ENCODE measurements at places on chromosomes 4 and X.
A peak's percentile ranks its signal among the peaks of the same experiment; 100 is the strongest.

DNA sequence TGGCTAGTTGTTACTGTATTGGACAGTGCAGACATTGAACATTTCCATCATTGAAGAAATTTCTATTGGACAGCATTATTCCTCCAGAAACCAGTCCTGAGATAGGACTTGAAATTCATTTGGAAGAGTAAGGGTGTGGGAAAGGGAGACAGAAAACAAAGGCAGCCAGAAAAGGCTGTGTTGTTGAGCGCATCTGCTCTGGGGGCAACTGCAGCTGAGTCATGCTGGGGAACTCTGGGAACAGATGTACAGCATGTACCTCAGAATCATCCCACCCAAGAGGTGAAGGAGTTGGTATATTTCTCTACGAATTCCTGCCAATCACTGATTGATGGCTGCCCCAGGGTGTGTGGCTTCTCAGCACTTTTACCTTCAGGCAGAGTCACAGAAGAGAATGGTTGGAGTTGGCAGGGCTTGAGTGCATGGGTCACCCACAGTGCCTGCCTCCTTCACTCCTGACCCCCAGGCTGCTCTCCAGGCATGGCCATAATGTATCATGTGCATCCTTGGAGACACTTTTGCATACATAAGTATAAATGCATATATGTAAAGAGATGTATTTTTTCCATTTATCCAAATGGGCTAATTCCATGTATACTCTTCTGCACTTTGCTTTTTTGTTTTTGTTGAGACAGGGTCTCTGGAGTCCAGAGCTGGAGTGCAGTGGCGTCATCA lies 39.4 kb downstream of the GEMIN8 start:
- no peaks in the 10 kb centered on the region for H3K4me1 ChIP-seq
- no peak for DNase-seq
- H3K36me3 ChIP-seq = no peaks in the 10 kb centered on the region
- H3K27ac ChIP-seq = no peak overlapping the region
- no peaks in the 10 kb centered on the region for H3K27me3 ChIP-seq

GRCh38 chrX:114272096-114272686 lies 311.7 kb upstream of the HTR2C start:
- H3K27ac ChIP-seq = no peak overlapping the region
- no peaks in the 10 kb centered on the region for H3K4me1 ChIP-seq
- no peaks in the 10 kb centered on the region for H3K36me3 ChIP-seq
- H3K27me3 ChIP-seq = no peaks in the 10 kb centered on the region
- no peak for DNase-seq

GRCh38 chr4:113394730-113395530 lies 345.5 kb downstream of the ANK2 start:
- H3K27ac ChIP-seq = no peak overlapping the region
- no peaks in the 10 kb centered on the region for H3K4me1 ChIP-seq
- H3K36me3 ChIP-seq = no peaks in the 10 kb centered on the region
- peak; percentile 83 for DNase-seq

- no peaks in the 10 kb centered on the region for H3K36me3 ChIP-seq
- no peaks in the 10 kb centered on the region for H3K4me1 ChIP-seq
- no peak for DNase-seq
- H3K27me3 ChIP-seq = no peaks in the 10 kb centered on the region
- no peak overlapping the region for H3K27ac ChIP-seq
Observed at GRCh38 chrX:8811611-8812010, 10.4 kb upstream of the FAM9A start.

DNA sequence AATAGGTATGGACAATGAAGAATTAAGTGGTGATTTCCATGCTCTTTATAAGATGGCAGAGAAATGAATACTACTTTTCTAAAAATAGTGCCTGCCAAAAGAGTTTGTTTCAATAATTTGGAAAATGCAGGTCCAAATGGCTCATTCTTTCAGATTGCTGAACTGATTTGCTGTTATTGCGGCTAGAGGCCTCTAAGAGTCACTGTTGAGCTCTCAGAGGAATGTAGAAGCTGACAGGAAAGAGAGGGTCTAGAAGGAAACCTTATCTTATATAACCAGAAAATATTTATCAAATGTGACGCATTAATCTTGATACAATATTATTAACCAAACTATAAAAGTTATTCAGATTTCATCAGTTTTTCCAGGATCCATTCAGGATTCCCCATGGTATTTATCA lies 65.7 kb upstream of the PAGE1 start:
- H3K27me3 ChIP-seq = no peaks in the 10 kb centered on the region
- H3K4me1 ChIP-seq = no peaks in the 10 kb centered on the region
- H3K4me3 ChIP-seq = no peak overlapping the region
- no peak overlapping the region for H3K27ac ChIP-seq

GRCh38 chr4:54281054-54281766 lies 52.1 kb downstream of the PDGFRA start:
- H3K27ac ChIP-seq = no peak overlapping the region
- H3K4me1 ChIP-seq = no peaks in the 10 kb centered on the region
- no peaks in the 10 kb centered on the region for H3K36me3 ChIP-seq
- no peak for DNase-seq
- H3K4me3 ChIP-seq = no peak overlapping the region
- no peaks in the 10 kb centered on the region for H3K27me3 ChIP-seq

Measured in MM.1S (cell line).